ENCODE measurements at places on chromosomes 2 and 18.

GRCh38 chr18:6752202-6752860 is 22.8 kb downstream of the ARHGAP28 start:
- no peak for DNase-seq

DNA sequence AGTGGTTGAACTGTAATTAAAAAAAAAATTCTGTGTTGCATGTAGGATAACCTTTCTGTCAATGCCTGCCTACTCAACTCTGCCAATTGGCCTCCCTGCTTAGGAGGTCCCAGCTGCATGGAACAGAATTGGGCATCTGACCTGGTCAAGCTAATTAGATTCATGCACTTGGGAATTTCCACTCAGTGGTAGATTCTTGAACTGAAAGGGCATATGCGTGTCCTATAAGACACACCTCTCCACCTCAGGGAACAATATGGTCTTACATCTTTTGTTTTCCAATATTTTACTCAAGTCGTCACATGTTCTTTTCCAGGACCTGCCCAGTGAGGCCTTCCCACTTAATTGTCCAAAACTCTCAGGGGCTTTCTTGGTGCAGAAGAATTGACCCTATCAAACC is 68.1 kb upstream of the TLK1 start:
- no peak for DNase-seq

DNA sequence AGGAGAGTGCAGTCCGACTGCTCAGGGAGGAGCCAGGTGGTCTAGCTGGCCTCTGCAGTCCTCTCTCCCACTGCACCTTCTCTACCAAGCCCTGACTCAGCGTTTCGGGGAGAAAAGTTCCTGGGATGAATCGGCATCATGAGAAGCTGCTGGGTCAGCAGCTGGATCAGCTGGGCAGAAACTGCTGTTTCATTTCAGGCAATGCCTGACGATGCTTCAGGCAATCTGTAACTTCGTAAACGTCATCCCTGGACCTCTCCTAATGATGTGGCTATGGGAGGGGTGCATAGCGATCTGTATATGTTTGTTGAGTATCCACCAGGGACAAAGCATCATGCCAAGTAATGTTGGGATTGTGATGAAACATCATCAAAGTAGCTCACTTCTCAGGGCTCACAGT is 20.7 kb downstream of the LIPG start:
- no peak for DNase-seq

- no peak for DNase-seq
These were observed 3.8 kb downstream of the EN1 start for GRCh38 chr2:118843483-118844132.

GRCh38 chr2:113184531-113185230 is 10.9 kb downstream of the PSD4 start:
- DNase-seq, result no peak

DNA sequence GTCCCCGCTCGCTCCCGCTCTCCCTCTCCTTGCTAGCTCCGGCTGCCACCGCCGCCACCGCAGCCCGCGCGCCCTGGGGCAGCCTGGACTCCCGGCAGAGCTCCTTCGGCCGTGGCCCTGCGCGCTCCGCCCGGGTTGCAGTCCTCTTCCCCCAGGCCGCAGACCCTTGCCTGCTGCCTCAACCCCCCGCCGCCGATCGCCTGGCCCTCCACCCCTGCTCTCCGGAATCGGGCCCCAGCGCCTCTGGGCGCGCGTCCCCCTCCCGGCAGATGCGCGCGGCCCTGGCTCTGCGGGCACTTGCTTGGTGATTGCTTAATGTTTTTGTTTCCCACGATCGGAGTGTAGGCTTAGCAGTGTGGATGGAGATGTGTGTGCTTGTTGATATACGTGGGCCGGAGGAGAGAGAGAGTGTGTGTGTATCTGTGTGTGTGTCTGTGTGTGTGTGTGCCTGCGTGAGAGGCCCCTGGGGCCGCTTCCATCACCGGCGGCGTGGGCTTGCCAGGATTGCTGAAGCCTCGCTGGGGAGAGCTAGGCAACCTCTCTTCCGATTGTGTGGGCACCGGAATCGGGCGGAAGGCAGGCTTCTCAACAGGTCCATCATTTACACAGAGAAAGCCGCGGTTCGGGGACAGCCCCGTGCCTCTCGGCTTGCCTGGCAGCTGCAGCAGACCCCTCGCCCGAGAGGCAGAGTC is 877 bp downstream of the INHBB start:
- no peak for DNase-seq

GRCh38 chr18:55405475-55405874 is 182.5 kb downstream of the TCF4 start:
- no peak for DNase-seq
